ENCODE measurements at places on chromosomes 2 and 18. TPM values are rescaled to one million over a fixed set of nuclear protein-coding genes. Genes with fewer than 3 reads are reported as not detected.

DNA sequence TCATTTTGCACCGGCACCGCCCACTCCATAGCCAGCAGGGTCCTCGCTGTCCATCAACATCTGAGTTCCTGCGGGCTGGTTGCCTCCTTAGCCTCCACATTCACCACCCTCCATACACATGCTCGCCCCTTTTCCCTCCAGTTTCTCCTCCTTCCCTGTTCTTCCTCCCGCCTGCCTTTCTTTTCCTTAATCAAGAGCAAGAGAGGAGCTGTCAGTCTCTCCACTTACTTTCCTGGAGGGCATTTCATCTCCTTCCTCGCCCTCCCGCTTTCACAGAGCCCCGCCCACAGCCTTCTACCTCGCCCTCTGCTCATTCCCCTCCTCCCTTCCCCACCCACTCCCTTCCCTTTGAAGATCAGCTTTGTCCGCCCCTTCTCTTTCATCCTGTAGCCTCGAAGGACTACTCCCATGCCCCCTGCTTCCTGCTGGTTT, 13.8 kb upstream of the ZBTB7C start:
- H3K4me3 ChIP-seq: no peak overlapping the region
- no peaks in the 10 kb centered on the region for H3K27me3 ChIP-seq
- DNase-seq: no peak

M1AP gene
- total RNA-seq: 1.3 TPM

SLC23A3 gene
- 3.5 TPM for total RNA-seq

DNA sequence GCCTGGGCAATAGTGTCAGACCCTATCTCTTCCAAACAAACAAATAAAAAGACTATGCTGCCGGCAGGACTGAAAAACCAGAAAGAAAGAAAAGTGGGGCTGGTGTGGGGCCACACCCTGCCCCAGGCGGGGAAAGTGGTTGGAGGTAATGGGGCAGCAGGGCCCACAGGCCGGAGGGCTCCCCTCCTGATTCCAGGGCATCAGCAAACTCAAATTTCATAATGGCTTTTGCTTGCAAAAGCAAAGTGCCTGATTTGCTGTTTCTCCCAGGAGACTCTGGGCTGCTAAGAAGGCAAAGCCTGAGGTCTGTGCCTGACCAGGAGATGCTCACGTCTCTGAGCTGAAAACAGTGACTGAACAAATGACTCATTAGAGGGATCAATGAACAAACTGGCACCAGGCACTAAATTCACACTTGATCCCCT, 121.9 kb downstream of the HDAC4 start:
- no peaks in the 10 kb centered on the region for H3K36me3 ChIP-seq
- H3K4me3 ChIP-seq: no peak overlapping the region
- H3K27me3 ChIP-seq: no peaks in the 10 kb centered on the region
- no peak for DNase-seq
- peaks cover 34% of the 10 kb centered on the region for H3K4me1 ChIP-seq
- no peak overlapping the region for H3K27ac ChIP-seq

ASTL gene
- total RNA-seq: not detected

NR4A2 gene
- total RNA-seq: 4.8 TPM

GRCh38 chr2:104025295-104025694, 828.6 kb upstream of the POU3F3 start:
- no peaks in the 10 kb centered on the region for H3K27me3 ChIP-seq
- no peak overlapping the region for H3K4me3 ChIP-seq
- H3K27ac ChIP-seq: no peak overlapping the region
- no peaks in the 10 kb centered on the region for H3K4me1 ChIP-seq
- H3K36me3 ChIP-seq: no peaks in the 10 kb centered on the region

DSG4 gene
- total RNA-seq: not detected

GRP gene
- 8.6 TPM for total RNA-seq

GULP1 gene
- 34.0 TPM for total RNA-seq

TMEM150A gene
- 20.2 TPM for total RNA-seq

MALT1 gene
- total RNA-seq: 42.1 TPM

ALLC gene
- total RNA-seq: not detected

GRCh38 chr2:130353291-130354138, 2.3 kb upstream of the PTPN18 start:
- H3K4me3 ChIP-seq: no peak overlapping the region
- H3K4me1 ChIP-seq: peaks cover 10% of the 10 kb centered on the region
- no peak overlapping the region for H3K27ac ChIP-seq
- DNase-seq: no peak
- no peaks in the 10 kb centered on the region for H3K27me3 ChIP-seq
- no peaks in the 10 kb centered on the region for H3K36me3 ChIP-seq

LIMS4 gene
- 4.0 TPM for total RNA-seq

DNA sequence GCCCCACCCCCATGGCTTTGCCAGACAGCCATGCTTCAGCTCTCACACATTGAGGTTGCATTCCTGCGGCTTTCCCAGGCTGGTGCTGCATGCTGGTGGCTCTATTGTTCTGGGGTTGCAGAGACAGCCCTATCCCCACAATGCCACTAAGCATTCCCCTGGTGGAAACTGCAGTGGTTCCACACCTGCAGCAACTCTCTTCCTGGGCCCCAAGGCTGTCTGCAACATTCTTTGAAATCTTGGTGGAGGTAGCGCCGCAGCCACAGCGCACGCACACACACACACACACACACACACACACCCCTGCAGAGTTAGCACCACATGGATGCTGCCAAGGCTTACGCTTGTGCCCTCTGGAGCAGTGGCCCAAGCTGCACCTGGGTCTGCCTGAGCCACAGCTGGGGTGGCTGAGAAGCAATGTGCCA, 21.4 kb downstream of the SFXN5 start:
- no peaks in the 10 kb centered on the region for H3K4me1 ChIP-seq
- H3K4me3 ChIP-seq: no peak overlapping the region
- DNase-seq: no peak
- no peaks in the 10 kb centered on the region for H3K36me3 ChIP-seq
- H3K27ac ChIP-seq: no peak overlapping the region

- DNase-seq: no peak
- no peaks in the 10 kb centered on the region for H3K36me3 ChIP-seq
- H3K27ac ChIP-seq: peak overlapping the region; percentile 4
- H3K4me3 ChIP-seq: no peak overlapping the region
- peaks cover 63% of the 10 kb centered on the region for H3K4me1 ChIP-seq
- no peaks in the 10 kb centered on the region for H3K27me3 ChIP-seq
These were observed 44.8 kb downstream of the ASAP2 start for GRCh38 chr2:9251154-9252001.

GPC1 gene
- 27.1 TPM for total RNA-seq

TFCP2L1 gene
- 114 TPM for total RNA-seq

- H3K27ac ChIP-seq: no peak overlapping the region
- H3K27me3 ChIP-seq: no peaks in the 10 kb centered on the region
- H3K36me3 ChIP-seq: no peaks in the 10 kb centered on the region
- no peak for DNase-seq
- H3K4me3 ChIP-seq: no peak overlapping the region
These were observed 37.5 kb upstream of the NEB start for GRCh38 chr2:151771599-151772358.

GRCh38 chr2:27369471-27370025, 590 bp downstream of the EIF2B4 start:
- H3K4me3 ChIP-seq: peak overlapping the region; percentile 86
- peak; percentile 78 for DNase-seq
- H3K4me1 ChIP-seq: peaks cover 18% of the 10 kb centered on the region
- peaks cover 50% of the 10 kb centered on the region for H3K36me3 ChIP-seq
- peak overlapping the region; percentile 75 for H3K27ac ChIP-seq

DNA sequence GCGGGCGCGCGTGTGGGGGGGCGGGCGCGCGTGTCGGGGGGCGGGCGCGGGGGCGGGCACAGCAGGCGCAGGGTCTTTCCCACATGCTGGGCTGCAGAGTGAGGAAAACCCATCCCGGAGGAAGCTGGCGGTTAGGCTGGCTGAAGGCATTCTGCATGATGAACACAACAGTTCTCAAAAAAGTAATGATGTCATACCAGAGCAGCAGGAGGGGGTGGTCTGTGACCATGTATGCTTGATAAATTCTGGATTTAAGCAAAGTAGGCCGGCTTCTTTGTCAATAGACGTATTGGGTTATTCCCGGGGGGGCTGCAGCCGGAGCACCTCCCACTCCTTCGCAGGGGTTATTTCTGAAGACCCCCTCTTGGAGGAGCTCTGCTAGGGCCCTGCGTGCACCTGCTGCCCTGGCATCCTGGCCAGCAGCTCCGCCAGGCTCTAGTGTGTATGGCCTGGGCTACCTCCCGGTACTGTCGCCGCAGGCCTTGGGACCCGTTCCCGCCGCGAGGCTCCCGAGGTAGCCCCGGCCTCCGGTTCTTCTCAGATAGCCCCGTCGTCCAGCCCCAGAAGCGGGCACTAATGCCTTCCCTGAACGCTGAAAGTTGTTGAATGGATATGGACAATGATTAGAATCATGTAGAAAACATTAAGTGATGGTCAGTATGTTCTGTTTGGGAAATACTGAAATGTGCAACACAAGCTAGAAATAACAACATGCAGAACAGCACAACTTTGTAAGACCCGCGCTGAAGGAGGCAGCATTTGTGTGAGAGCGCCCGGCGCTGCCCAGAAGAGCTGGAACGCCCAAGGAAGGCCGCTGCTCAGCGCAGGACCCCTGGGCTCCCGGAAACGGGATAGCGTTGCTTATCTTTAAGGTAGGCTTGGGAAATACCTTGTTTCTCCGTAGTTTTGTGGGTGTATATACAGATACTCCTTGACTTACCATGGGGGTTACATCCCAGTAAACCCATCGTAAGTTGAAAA, 101.4 kb upstream of the RAB6C start:
- H3K4me1 ChIP-seq: peaks cover 8% of the 10 kb centered on the region
- peak; percentile 6 for DNase-seq
- H3K36me3 ChIP-seq: no peaks in the 10 kb centered on the region
- H3K27ac ChIP-seq: peak overlapping the region; percentile 42

CHRNA1 gene
- not detected for total RNA-seq

- no peaks in the 10 kb centered on the region for H3K27me3 ChIP-seq
- no peak overlapping the region for H3K4me3 ChIP-seq
- H3K27ac ChIP-seq: no peak overlapping the region
- no peak for DNase-seq
- no peaks in the 10 kb centered on the region for H3K4me1 ChIP-seq
These were observed 470.4 kb upstream of the ACVR2A start for GRCh38 chr2:147374423-147374811.

- no peak for DNase-seq
- H3K36me3 ChIP-seq: no peaks in the 10 kb centered on the region
- H3K27me3 ChIP-seq: no peaks in the 10 kb centered on the region
- H3K4me3 ChIP-seq: no peak overlapping the region
- no peak overlapping the region for H3K27ac ChIP-seq
These were observed 50.8 kb upstream of the UGP2 start for GRCh38 chr2:63790906-63791305.

STON1 gene
- total RNA-seq: 18.4 TPM

DNA sequence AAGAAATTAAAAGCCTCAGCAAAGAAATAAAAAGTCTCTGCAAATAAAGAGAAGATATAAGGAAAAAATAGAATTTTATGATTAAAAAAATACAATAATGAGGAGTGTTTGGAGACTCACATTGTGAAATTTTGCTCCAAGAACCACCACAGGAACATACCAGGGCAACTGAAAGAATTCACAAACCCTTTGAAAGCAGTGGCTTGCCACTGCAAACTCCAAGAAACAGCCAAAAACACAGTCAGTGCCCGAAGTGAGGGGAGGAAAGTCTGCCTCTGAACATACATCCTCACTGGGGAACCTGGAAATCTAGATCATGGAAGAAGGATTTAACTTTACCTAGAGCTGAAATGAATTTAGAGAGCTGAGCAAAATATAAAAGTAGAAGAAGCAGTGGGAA, 33.1 kb downstream of the EVA1A start:
- H3K27ac ChIP-seq: no peak overlapping the region
- no peak overlapping the region for H3K4me3 ChIP-seq
- H3K36me3 ChIP-seq: no peaks in the 10 kb centered on the region
- no peaks in the 10 kb centered on the region for H3K4me1 ChIP-seq

GRCh38 chr2:134739879-134740301, 21.1 kb upstream of the TMEM163 start:
- H3K27ac ChIP-seq: no peak overlapping the region
- no peak for DNase-seq
- H3K4me3 ChIP-seq: no peak overlapping the region

- H3K4me1 ChIP-seq: no peaks in the 10 kb centered on the region
- H3K4me3 ChIP-seq: no peak overlapping the region
- no peak for DNase-seq
These were observed 7.1 kb downstream of the WDR54 start for GRCh38 chr2:74428675-74429074.

DNA sequence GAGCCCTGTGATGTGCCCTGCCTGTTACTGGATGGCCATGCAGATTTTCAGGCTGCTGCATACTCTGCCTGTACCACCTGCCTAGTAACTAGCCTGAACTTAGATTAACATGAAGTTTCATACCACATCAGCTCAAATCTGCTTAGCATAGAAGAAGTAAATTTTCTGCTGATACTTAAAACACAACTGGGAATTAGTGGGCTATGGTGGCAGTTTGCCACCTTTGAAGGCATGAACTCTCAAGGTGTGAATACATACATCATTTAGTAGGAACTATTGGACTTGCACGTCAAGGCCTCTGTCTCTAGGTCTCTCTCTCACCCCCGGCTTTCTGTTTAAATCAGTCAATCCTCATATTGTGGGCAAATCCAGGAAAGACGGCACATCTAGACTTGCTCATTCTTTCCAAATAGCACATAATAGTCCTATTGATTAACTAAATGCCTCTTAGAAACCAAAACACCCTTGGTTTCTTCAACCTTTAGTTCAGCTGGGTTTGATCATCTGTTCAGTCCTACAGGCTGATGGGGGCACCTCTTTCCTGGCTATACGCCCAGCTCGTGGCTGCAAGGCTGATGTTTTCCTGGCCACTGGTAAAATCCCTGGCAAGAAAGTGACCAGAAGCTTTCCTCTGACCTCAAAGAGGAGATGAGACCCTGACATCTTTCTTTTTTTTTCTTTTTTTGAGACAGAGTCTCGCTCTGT, 58.4 kb downstream of the ALPK2 start:
- no peaks in the 10 kb centered on the region for H3K4me1 ChIP-seq
- no peaks in the 10 kb centered on the region for H3K27me3 ChIP-seq
- no peak for DNase-seq
- H3K4me3 ChIP-seq: no peak overlapping the region
- no peaks in the 10 kb centered on the region for H3K36me3 ChIP-seq
- no peak overlapping the region for H3K27ac ChIP-seq

GRCh38 chr2:180158961-180159360, 151.9 kb upstream of the CWC22 start:
- H3K4me3 ChIP-seq: no peak overlapping the region
- no peaks in the 10 kb centered on the region for H3K4me1 ChIP-seq
- H3K36me3 ChIP-seq: no peaks in the 10 kb centered on the region
- no peak for DNase-seq

DNA sequence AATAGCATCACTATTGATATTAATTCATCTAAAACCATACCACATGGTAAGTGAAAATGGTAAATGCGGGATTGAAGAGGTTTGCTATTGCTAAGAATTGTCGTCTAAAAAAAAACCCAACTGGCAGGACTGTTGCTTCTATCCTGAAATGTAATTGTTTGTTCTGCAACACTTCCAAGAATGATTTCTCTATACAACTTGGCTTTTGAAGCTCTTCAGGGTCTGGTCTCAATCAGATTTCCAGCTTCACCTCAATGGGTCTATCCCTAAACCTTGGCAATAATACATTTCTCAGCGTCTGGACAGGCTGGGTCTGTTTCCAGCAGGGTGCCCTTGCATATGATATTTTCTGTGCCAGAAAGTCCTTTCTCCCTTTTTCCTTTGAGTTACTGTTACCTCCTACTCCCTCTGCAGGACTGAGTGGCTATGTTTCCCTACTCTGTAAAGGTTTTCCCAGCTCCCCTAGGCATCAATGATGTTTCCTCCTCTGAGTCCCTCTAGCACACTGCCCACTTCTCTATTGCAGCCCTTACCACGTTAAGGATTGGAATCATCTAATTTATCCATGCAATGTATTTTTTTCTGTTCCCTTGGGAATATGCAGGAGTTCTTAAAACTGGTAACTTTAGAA, 118.2 kb upstream of the REV1 start:
- H3K27me3 ChIP-seq: no peaks in the 10 kb centered on the region
- no peaks in the 10 kb centered on the region for H3K4me1 ChIP-seq
- no peak overlapping the region for H3K27ac ChIP-seq

TRIM54 gene
- not detected for total RNA-seq

LCT gene
- total RNA-seq: 0.24 TPM

NETO1 gene
- 0.54 TPM for total RNA-seq
